GDM1 (cell line): ENCODE measurements at places on chromosomes 2 and 18.

DNA sequence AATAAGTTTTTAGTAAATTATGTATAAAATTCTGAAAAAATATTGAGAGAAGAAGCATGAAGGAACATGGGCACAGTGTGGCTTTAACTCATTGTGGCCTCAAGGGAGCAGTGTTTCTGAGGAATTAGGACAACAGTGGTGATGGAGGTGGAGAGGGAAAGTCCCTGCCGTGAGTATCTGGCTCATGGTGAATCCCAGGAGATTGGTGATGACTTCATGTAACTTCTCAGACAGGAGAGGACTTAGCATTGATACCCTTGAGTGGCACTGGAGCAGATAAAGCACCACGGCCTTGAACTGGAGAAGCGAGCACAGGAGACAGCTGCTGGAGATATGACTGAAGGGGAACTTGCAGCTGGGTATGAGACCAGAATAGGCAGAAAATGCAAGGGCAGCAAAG lies 35.0 kb upstream of the LRP1B start:
- no peak for DNase-seq

DNA sequence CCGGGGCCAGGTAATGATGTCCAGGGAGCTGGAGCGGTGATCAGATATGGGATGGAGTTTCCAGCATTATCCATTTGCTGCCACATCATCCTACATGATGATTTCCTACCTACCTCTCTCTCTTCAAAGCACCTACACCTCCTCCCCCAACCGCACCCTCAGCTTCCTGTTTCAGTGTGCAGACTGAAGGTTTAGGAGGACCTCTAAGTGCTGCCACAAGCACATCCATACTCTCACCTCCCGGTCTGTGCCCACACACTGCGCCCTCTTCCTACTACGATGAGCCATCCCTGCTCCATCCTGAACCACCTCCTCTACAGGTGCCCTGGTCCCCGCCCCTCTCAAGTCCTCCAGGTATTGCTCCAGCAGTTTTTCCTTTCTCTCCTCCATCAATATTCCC lies 123.7 kb downstream of the ALPK2 start:
- DNase-seq, result no peak

GRCh38 chr18:28003451-28003850 lies 173.5 kb downstream of the CDH2 start:
- DNase-seq, result no peak

- DNase-seq, result no peak
Measured at GRCh38 chr2:174659069-174659900, 61.7 kb upstream of the WIPF1 start.

GRCh38 chr18:78082816-78083215 lies 833.2 kb downstream of the GALR1 start:
- no peak for DNase-seq

DNA sequence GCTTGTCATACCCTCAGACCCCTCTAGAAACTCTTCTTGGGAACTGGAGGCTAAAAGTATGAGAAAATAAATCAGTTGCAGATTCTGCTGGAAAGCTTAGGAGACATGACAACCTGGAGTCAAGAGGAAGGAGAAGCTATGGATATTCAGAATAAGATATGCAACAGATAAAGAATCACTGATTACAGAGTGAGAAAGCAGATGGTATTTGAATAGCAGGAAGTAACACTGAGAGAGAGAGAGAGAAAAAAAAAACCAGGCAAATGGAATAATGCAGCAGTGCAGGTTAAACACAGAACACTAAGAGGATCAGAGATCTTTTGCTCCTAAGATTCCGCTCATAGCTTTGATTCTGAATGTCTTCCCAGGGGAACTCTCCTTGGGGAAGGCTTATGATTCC lies 1284.1 kb upstream of the NXPH2 start:
- DNase-seq, result no peak

- DNase-seq, result no peak
Measured at GRCh38 chr2:219210886-219211362, 4.3 kb downstream of the ZFAND2B start.

GRCh38 chr2:101064125-101064502 lies 62.0 kb downstream of the RPL31 start:
- no peak for DNase-seq

DNA sequence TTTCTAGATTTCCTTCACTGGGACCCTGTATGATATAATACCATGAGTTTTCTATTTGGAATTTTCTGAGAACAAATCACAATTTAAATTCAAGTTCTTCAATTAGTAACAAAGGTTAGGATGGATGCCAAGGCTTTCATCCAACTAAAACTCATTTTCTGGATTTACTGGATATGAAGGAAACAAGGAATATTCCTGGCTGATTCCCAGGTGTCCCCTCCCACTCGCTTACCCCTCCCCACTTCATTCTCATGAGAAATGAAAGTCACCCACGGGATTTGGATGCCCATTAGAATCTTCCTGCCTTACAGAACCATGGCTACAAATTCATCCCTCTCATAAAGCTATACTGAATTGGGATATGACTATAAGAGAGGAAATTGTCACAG lies 40.0 kb downstream of the RNU4ATAC start:
- DNase-seq, result no peak

- DNase-seq, result no peak
Measured at GRCh38 chr2:240121190-240121589, 14.9 kb downstream of the COPS9 start.

DNA sequence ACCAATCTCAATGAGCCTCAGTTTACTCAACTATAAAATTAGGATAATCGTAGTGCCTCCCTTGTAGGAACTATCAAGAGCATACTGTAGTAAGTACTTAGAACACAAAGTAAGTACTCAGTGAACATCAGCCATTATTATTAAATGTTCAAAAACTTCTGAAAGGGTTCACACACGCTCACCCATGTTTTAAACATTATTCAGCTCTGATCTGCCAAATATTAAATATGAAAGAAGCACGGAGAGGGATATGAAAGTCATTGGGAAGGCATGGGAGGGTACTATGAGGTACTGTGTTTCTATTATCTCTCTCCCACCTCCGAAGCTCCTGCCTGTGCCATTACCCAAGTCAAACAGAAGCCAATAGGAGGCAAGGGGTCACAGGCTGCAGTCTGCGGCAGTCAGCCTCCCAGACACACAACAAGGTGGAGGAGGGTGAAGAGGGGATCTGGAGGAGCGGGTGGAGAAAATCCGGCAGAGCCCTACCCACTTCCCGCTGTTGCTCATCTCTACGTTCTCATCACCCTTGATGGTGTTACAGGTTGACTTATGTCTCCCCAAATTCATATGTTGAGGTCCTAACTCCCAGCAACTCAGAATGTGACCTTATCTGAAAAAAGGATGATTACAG lies 2.0 kb upstream of the TBC1D8 start:
- DNase-seq, result no peak

GRCh38 chr2:111984213-111984604 lies 70.9 kb upstream of the TMEM87B start:
- DNase-seq, result no peak

- DNase-seq, result no peak
Measured at GRCh38 chr18:1505856-1506255, 601.2 kb downstream of the ADCYAP1 start.

GRCh38 chr2:118250463-118250862 lies 162.2 kb downstream of the INSIG2 start:
- no peak for DNase-seq

GRCh38 chr18:80107426-80107825 lies 1.6 kb upstream of the ADNP2 start:
- DNase-seq, result no peak

GRCh38 chr2:118477111-118477862 lies 370.2 kb downstream of the EN1 start:
- DNase-seq, result no peak

DNA sequence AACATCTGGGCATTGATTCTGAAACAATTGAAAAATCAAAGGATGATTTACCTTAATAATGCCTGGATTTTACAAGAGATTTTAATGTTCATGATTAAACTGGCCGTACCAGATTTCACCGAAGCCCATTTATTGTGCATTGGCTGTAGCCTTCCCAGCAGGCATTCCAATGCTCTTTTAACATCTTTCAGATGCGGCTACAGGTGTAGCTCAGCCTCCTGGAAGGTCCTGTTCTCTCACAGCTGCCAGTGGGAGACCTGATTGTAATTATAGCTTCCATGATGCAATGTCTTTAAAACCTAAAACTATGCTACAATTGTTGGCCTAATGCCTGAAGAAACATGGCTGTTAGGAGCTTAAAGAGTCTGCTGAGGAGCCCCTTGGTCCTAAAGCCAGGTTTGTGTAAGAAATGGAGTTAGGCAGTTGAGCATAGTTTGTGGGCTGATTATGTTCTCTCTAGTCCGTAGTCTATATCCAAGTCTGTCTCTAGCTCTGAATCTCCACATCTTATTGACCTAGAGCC lies 147.4 kb downstream of the CERS6 start:
- DNase-seq, result no peak

GRCh38 chr2:241701149-241701398 lies 765 bp upstream of the ING5 start:
- no peak for DNase-seq

- DNase-seq, result no peak
Measured at GRCh38 chr2:42987112-42987922, 194.9 kb upstream of the HAAO start.

DNA sequence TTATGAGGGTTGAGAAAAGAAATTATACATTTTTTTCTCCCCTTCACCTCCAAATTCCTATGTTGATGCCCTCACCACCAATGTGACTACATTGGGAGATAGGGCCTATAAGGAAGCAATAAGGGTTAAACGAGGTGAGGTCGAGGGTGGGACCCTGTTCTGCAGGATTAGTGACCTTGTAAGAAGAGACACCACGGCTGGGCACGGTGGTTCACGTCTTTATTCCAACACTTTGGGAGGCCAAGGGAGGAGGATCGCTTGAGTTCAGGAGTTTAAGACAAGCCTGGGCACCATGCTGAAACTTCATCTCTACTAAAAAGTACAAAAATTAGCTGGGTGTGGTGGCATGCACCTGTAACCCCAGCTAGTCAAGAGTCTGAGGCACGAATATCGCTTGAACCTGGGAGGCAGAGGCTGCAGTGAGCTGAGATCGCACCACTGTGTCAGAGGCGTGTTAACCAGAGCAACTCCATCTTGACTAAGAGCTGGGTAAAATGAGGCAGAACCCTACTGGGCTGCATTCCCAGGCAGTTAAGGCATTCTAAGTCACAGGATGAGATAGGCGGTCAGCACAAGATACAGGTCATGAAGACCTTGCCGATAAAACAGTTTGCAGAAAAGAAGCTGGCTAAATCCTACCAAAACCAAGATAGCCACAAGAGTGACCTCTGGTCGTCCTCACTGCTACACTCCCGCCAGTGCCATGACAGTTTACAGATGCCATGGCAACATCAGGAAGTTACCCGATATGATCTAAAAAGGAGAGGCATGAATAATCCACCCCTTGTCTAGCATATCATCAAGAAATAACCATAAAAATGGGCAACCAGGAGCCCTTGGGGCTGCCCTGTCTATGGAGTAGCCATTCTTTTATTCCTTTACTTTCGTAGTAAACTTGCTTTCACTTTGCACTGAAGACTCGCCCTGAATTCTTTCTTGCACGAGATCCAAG lies 77.0 kb downstream of the NCAPH start:
- no peak for DNase-seq

- no peak for DNase-seq
Measured at GRCh38 chr18:22048932-22049615, 120.3 kb upstream of the GATA6 start.

GRCh38 chr2:9558948-9559381 lies 3.3 kb upstream of the ADAM17 start:
- no peak for DNase-seq

DNA sequence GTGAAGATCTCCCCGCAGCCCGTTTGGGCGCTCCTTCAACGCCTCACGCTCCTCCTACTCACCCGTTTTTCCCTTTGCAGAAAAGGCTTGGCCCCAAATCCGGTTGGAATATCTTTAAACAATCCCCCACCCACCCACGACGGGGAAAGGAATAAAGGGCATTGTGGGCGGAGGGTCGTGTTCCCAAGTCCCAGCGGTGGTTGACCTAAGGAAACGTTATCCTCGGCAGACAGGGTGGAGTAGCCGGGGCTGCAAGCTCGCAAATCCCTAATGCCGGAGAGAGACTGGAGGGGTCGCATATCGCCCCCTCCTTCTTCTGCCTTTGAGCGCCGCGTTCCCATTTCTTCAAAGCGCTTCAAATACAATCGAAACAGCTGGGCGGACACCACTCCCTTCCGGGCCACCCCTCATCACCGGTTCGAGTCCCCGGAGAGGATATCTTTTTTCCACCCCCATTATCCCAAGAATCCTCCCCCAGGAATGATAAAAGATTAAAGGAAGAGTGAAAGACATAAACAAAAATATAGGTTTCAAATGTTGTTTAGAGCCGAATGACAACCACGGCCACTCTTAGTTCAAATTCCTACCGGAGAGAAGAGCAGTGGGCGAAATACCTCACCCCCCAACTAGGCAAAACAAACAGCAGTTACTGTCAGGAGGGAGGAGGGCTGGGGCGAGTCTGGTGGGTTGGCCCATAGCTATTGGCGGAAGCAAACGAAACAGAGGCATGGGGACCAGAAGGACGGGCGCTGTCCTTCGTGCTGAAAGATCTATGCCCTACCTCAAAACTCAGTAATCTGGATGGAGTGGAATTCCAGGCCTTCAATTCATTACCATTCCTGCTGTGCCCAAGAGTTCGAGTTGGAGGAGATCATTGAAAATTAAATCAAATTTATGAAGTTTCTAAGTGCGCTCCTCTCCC lies 2.8 kb upstream of the GAD1 start:
- DNase-seq, result no peak

DNA sequence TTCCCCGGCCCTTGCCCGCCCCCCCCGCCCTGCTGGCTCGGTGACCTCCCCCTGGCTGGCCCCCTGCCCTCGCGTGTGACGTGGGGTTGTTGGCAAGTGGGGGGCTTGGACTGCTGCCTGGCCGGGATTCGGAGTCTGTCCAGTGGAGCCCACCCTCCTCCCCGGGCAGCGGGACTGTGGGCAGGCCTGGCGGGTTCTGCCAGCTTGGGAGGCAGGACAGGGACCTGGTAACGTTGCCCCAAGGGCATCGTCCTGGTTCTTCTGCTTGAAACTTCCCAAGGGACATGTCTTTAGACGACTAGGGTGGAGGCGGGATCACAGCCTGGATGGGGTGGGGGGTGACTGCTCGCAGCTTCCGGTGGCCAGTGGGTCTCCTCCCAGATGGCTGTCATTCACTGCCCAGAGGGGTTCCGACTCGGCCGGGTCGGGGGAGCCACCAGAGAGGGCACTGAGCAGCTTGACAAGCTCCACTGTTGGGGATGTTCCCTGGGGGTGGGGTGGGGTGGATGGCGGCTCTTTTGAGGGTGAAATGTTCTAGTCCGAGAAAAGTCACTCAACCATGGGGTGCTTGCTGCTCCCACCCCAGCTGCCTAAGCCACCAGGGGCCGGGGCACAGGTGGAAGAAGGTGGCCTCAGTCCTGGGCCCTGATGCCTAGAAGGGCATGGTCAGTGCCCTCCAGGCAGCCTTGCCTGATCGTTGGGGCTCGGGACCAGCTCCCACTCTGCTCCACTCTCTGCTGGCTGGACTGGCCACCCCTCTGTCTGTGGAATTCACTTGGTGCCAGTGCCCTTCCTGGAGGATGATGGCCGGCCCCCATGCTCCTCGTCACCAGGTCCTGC lies 4.3 kb upstream of the HS6ST1 start:
- no peak for DNase-seq
